Left ventricle myocardium superior (tissue), 1 donor: ENCODE measurements at places on chromosomes 6 and 20. TPM values are rescaled to one million over a fixed set of nuclear protein-coding genes. Genes with fewer than 3 reads are reported as not detected.
A peak's percentile ranks its signal among the peaks of the same experiment; 100 is the strongest.

- DNase-seq, result no peak
These were observed 8.4 kb upstream of the CST9 start for GRCh38 chr20:23614163-23614562.

DNA sequence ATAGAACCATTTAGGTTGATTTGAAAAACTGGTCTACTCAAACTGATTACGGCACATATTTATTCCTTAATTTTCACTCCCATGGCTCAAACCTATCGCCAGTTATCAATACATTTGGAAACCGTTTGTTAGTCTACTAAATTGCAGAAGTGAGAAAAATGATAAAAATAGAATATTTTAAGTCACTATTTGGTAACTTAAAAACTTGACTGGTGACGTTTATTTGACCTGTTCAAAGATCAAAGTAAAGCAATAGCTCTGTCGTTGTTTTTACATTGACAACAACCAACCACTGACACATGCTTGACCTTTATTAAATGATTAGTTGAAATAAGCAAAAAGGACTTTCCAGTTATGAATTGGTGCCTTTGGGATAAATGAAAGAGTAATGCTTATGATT, 402.9 kb upstream of the MAP3K7 start:
- no peak for DNase-seq

DNA sequence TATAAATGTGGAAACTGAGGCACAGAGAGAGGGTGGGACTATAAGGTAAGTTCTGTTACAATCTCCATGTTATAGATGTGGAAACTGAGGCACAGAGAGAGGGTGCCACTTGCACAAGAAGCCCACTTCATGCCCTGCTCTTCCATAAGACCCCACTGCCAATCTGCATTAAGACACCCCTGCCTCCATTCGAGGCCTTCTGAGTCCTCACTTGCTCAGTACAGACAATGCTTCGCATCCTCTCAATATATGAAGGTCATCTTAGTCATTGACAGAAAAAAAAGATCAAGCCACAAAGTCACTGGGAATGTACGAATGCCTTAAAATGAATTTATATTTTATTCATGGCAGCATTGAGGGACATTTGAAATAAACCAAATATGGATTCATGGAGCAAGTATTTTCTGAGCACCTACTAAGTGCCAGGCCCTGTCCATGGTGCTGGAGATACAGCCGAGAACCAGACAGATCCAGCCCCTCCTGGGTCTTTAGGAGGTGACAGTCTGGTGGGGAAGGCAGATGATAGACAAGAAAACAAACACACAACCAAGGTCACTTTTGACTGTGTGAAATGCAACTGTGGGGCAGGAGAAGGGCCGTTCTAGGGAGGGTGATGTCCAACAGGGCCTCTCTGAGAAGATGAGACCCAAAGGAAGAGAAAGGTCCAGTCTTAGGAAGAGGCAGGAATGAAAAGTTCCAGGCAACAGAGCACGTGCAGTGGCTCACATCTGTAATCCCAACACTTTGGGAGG, 92.5 kb upstream of the PTPN1 start:
- DNase-seq, result peak; percentile 6

DNA sequence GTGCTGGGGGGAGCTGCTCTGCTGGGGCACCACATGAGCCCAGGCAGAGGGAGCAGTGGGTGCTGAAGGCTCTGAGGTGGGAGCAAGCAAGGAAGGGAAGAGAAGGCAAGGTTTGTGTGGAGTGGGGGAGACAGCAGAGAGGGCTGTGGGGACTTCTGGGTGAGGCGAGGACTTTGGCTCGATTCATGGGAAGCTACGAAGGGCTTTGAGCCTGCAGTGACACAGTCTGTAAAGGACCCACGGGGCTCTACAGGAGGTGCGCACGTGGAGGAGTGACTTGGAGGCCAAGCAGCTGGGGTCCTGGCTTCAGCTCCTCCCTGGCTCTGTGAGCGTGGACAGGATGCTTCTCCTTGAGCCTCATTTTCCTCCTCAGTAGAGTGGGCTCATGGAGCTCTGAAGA, 29.1 kb upstream of the CSNK2A1 start:
- no peak for DNase-seq

DNA sequence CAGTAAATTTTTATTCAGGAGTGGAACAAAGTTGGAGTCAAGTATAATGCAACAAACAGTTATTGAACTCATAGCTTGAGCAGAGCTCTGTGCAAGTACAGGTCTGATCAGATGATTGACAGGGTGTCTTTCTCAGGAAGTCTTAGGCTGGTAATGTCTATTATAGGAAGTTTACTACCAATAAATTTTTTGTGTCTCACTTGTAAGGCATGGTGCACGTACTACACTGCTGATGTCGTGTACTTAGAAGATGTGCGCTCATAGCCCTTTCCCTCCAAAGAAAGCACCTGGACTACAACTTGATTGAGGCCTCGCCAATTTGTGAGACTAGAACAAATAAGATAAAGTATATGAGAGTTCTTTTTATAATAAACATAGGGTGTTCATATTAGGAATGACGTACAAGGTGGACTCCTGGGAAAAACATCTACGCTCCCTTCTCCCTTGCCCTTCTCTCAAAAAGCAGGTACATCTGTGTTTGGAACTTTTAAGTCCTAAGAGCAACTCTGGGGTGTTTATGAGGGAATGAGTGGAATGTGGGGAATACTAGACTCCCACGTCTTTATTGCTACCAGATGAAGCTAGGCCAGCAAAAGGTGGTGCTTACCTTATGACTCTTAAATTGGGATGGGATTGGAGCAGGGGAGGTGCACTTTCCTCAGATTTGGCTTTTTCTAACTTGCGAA, 1.5 kb downstream of the NDUFAF5 start:
- no peak for DNase-seq

DNA sequence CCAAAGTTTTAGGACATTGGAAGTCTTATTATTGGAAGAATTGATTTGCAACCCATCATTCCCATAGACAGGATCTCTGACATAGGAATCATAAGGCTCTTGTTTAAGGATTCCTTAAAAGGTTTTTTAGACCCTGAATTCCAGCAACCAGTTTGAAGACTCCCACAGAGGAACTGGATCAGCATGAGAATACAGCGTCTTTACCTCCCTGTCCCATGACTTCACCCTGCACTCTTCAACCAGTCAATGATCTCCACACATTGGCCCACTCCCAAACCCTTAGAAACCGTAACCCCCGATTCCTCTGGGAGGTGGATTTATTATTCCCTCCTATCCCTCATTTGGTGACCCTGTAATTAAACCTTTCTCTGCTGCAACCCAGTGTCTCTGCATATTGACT, 150.7 kb upstream of the PLCB4 start:
- DNase-seq, result no peak

DNA sequence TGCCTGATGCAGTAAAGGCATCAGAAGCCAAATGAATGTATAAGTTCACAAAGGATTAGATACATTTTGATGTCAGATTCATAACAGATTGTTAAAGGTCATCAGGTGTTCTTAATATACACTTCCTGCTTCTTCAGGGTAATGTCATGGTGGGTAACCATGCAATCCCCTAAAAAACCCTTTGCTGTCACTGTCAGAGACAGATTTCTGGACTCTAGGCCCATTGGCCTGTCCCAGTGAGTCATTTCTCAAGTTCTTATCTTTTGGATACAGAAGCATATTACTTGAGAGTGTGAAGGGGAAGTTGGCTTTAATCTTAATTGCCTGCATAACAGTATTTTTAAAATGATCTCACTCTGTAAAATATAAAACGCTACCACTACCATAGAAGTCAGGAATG, 895.6 kb upstream of the MAP3K7 start:
- DNase-seq, result no peak

DNA sequence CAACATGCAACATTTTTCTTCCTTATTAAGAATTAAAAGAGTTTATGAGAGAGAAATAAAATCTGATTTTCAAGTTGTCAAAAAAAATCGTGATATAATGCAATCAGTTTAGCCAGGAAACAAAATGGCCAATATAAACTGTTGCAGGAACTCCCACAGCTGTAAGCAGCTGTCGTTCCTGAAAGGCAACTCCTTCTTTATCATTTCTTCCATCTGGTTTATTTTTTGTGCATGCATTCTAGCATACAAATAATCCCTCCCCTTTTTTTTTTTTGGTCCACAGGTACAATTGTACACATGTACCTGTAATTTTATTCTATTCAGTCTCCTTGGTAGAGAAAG, 19.7 kb downstream of the TRAF3IP2 start:
- no peak for DNase-seq

The SNAP91 gene
- total RNA-seq, result 1.3 TPM

The SLC26A8 gene
- total RNA-seq, result not detected
